ENCODE measurements at places on chromosomes 6 and 20. TPM values are rescaled to one million over a fixed set of nuclear protein-coding genes. Genes with fewer than 3 reads are reported as not detected.

DNA sequence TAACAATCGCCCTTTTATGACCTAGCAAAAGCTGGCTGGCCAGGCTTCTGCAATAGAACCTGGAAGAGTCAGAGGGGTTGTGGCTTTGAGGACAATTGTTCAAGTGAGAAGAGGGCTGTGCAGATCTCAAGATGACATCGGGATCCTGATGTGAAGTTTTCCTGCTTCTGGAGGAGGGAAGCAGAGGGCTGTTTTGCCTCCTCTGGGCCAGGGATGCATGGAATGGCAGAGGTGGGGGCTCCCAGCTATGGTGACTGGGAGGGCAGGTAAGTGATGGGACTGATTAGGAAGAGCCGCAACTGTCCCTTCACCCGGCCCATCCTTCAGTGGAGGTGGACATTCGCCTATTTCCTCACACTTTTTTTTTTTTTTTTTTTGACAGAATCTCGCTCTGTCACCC, 43.4 kb upstream of the BLCAP start:
- H3K4me3 ChIP-seq = no peak overlapping the region
- no peaks in the 10 kb centered on the region for H3K36me3 ChIP-seq
- H3K27me3 ChIP-seq = peaks cover 3% of the 10 kb centered on the region
- peaks cover 9% of the 10 kb centered on the region for H3K4me1 ChIP-seq
- DNase-seq = no peak
- H3K27ac ChIP-seq = no peak overlapping the region

HLA-DRB1 gene
- total RNA-seq = 20.2 TPM

GRCh38 chr6:15077961-15078360, 167.9 kb upstream of the JARID2 start:
- no peaks in the 10 kb centered on the region for H3K36me3 ChIP-seq
- no peak overlapping the region for H3K27ac ChIP-seq
- no peak for DNase-seq
- H3K27me3 ChIP-seq = no peaks in the 10 kb centered on the region

- H3K4me3 ChIP-seq = no peak overlapping the region
- no peak for DNase-seq
- H3K36me3 ChIP-seq = no peaks in the 10 kb centered on the region
- H3K27ac ChIP-seq = no peak overlapping the region
These were observed 111.0 kb upstream of the TFAP2D start for GRCh38 chr6:50602292-50602691.

DNA sequence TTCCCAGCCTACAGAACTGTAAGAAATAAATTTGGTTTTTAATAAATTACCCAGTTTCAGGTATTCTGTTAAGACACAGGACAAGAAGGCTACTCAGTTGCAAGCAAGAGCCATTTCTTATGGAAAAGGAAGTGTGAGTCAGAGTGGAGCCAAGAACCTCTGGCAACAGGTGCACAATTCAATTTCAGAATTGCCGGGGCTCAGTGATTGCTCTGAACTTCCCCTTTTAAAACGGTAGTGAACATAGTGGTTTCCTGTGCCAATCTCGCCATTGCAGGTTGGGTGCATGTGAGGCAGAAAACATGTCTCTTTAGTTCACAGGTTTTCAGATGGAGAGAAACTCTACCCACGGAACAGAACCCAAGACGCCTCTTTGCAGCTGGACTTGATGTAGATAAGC, 16.4 kb downstream of the PIGT start:
- H3K4me1 ChIP-seq = peaks cover 3% of the 10 kb centered on the region
- no peaks in the 10 kb centered on the region for H3K36me3 ChIP-seq
- DNase-seq = no peak
- H3K4me3 ChIP-seq = no peak overlapping the region
- H3K27me3 ChIP-seq = no peaks in the 10 kb centered on the region

GRCh38 chr6:41404182-41404845, 68.9 kb downstream of the NCR2 start:
- H3K4me3 ChIP-seq = no peak overlapping the region
- H3K4me1 ChIP-seq = no peaks in the 10 kb centered on the region
- H3K27me3 ChIP-seq = no peaks in the 10 kb centered on the region
- DNase-seq = no peak
- no peak overlapping the region for H3K27ac ChIP-seq

- no peaks in the 10 kb centered on the region for H3K27me3 ChIP-seq
- H3K4me3 ChIP-seq = no peak overlapping the region
- H3K4me1 ChIP-seq = no peaks in the 10 kb centered on the region
- no peaks in the 10 kb centered on the region for H3K36me3 ChIP-seq
- no peak for DNase-seq
These were observed 42.2 kb upstream of the SMAP1 start for GRCh38 chr6:70625436-70625835.

GRCh38 chr6:147666255-147666654, 157.8 kb downstream of the SAMD5 start:
- H3K36me3 ChIP-seq = no peaks in the 10 kb centered on the region
- no peak overlapping the region for H3K4me3 ChIP-seq
- DNase-seq = no peak

- no peak for DNase-seq
- no peaks in the 10 kb centered on the region for H3K36me3 ChIP-seq
- no peaks in the 10 kb centered on the region for H3K4me1 ChIP-seq
- H3K27me3 ChIP-seq = no peaks in the 10 kb centered on the region
These were observed 81.8 kb upstream of the CNKSR3 start for GRCh38 chr6:154592199-154592860.

- no peak overlapping the region for H3K27ac ChIP-seq
- no peak for DNase-seq
- no peaks in the 10 kb centered on the region for H3K36me3 ChIP-seq
- H3K4me3 ChIP-seq = no peak overlapping the region
- peaks cover 3% of the 10 kb centered on the region for H3K4me1 ChIP-seq
- no peaks in the 10 kb centered on the region for H3K27me3 ChIP-seq
These were observed 59.1 kb upstream of the SMOC2 start for GRCh38 chr6:168381726-168382458.

DNA sequence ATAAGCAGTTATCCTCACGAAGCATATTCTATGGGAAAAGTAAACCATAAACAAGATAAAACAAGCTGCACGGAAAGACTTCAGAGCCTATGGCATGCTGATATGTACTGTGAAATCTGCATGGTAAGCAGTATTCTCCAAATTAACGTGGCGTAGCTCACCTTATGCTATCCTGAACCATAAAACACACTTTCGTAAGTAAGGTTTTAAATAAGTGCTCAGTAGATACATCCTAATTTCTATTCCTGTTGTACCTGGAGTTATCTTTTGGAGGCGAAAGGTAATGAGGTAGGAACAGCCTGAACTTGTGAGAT, 208.7 kb downstream of the GMDS start:
- no peaks in the 10 kb centered on the region for H3K27me3 ChIP-seq
- no peaks in the 10 kb centered on the region for H3K36me3 ChIP-seq
- H3K4me3 ChIP-seq = no peak overlapping the region
- DNase-seq = no peak
- no peaks in the 10 kb centered on the region for H3K4me1 ChIP-seq

DNA sequence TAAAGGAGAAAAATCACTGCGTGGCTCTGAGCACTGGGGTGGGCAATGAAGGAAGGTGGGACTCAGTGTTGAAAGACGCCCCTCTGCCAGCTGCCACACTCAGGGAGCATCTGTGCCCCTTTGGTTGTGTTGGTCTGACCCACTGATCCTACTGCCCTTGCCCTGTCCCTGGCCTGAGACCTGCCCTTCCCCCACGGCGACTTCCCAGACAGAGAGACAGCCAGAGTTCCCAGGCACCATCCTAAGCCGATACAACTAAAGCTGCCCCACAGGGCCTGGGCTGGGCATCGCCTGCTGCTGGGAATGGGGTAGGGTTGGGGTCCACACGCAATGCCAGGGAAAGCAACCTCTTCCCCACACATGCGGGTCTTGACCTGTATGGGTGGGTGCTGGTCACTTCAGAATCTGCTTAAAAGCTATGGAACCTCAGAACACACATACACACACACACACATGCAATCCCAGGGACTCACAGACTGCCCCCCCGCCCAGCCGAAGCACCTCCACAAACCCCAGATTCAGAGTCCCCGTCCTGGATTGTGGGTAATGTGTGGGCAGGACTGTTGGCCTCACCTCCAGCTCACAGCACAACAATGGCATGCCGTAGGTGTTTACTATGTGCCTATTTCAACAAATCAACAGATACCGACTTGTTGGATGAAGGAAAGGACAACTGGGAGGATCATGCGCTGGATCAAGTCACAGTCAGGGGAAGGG, 10.9 kb upstream of the SPDEF start:
- no peaks in the 10 kb centered on the region for H3K27me3 ChIP-seq
- DNase-seq = no peak
- no peak overlapping the region for H3K4me3 ChIP-seq
- no peaks in the 10 kb centered on the region for H3K4me1 ChIP-seq

PRND gene
- total RNA-seq = not detected

Data from esophagus squamous epithelium (tissue), 5 donors.